ENCODE measurements at places on chromosomes 2 and 18.
A peak's percentile ranks its signal among the peaks of the same experiment; 100 is the strongest.

- DNase-seq: no peak
Measured at GRCh38 chr2:45741161-45741850, 89.8 kb downstream of the PRKCE start.

DNA sequence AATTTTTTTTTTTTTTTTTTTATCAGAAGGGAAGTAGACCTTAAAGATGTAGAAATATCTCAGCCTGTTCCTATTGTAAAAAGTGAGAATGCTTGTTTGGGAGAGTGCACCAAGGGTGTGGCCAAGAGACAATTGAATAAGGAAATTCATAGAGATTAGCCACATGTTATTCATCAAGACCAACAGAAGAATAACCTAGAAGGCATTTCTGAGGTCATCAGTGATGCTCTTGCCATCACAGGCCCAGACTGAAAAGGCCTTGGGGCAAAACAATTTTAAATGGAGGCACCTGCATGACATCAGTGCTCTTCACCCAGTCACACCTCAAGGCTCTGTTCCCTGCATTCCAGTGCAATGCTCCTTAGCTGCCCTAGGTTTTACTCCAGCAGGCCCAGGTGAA, 2043.3 kb upstream of the PIK3C3 start:
- DNase-seq: no peak

DNA sequence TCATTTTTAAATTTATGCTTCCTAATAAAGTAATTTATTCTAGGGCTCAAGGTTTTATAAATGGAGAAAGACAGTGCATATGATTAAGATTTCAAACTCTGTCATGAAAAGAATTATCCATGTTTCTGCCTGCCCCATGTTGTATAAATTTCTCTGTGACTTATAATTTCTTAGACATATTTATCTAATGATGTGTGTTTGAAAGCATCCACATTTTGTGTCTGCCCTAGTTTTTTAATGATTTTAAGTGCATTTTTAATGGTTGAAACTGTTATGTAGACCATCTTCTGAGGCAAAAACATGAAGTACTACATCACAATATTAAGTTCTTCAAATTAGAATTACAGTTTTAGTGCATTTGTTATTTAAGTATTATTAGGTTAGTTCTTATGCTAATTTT, 71.2 kb downstream of the PTPRM start:
- DNase-seq: no peak

- DNase-seq: no peak
Measured at GRCh38 chr18:44197832-44198611, 482.7 kb upstream of the SETBP1 start.

GRCh38 chr2:178508646-178509045, 28.4 kb downstream of the PLEKHA3 start:
- no peak for DNase-seq

DNA sequence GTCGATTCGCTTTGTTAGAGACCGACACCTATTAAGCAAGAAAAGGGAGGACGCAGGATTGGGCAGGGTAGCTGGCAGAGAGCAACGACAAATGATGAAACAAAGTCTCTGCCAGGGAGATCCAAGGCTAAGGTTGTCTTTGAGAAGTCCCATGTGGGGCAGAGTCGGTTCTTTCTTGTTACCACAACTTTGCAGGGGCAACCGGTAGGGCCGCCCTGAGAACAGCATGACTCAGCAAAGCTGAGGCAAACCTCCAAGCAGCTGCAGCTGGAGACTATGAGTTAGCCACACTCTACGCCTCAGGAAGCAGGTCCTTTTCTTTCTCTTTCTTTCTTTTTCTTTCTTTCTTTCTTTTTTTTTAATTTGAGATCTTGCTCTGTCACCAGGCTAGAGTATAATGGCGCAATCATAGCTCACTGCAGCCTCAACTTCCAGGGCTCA, 452.3 kb upstream of the ID2 start:
- no peak for DNase-seq

DNA sequence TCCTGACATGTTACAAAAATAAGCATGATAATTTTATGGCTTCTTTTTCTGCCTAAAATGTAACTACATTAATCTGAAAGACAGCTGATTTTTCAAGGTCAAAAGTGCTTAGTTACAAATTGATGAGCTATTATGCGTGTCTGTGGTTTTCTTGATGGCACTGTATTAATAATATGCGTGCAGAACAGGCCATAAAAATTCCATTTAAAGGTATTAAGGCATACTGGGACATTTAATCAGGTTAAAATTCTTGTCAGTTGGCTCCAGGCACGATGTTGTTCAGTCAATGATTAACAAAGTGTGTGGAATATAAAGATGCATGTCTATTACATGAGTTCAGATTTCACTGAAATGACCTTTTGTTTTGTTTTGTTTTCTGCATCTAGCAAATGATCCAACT, 420.1 kb upstream of the ZNF804A start:
- no peak for DNase-seq

DNA sequence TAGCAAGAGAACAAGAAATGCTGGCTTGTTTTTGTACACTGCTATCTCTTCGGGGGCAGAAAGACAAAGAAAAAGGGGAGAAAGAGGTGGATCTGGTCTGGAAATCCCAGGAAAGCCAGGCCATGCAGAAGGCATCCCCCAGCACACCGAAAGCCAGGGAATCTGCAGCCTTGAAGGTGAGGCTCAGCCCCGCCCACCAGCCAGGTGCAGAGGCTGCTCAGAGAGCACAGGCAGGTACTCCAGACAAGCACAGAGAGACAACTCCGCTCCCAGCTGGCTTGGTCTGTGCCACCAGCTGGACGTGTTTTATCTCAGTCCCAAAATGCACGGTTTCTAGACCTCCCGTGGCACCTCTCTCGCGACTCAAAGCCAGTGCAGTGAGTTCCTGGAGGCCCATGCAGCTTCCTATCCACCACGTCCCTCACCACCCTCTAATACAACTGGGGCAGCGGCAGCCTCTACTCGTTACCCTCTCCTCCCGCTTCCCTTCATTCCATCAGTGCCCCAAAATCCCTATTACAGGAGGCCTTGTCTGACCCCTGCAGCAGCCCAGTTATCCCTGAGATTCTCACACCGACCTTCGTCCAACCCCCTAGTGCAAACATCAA, 62.8 kb downstream of the HDAC4 start:
- DNase-seq: no peak

DNA sequence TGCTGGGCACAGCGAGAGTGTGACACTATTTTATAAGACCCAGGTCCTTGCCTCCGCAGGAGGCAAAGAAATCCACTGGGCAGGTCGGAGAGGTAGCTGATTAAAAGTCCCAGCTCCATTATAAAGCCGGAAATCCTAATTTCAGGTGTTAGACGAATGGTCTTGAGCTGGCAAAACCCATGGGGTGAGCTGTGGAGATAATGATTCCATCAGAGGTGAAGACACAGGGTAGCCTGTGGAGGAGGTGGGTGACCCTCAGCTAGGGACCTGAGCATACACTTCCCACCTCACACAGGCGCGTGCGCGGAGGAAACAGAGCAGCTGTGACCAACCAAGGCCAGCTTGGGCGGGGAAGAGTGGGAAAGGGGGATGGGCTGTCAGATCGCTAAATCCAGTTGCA, 201.7 kb upstream of the CXCR4 start:
- no peak for DNase-seq

DNA sequence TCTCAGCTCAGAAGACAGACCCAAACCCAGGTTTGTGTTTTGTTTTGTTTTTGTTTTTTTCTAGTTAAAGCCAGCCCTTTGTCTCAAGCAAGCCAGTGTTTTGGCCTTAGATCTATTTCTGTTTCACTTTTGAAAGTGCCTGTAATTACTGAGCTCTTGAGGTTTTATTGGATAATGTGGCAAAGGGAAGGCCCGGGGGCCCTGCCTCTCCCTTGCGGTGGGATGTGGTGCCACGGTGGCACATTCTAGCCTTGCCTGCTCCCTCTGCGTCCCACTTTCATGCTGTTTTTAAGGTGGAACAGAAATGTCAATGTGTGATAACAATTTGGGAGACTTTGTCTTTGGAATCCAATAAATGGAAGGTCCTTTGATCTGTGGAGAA, 2.5 kb downstream of the HPCAL1 start:
- DNase-seq: peak; percentile 23

DNA sequence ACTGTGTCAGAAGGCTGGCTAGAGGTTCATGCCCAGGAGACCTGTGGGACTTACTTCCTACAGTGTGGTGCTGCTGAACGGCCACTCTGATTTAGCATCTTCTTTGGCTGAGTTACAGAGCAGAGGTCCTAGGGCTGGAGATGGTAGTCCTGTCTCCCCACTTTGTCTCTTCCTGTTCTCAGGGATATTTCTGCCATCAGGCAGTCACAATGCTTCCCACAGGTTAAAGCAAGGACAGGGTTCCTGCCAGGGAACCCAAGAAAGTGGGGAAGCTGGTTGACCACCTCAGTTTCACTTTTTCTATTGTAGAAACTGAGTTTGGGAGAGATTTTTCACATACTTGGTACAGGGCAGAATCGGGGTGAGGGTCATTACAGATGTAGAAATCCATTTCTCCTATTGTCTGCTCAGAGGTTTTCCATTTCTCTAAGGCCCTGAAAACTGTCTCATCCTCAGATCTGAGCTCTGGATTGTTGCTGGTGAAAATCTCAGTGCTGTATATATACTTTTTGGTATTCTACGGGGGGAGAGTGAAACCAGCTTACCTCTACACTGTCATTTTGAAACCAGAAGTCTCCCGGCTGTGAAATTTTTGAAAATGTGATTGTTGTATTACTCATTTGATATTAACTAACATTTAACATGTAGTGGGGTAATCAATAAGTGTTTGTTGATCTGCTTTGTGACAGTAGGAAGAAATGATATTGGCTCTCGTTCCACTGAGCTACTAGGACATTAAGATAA, 37.0 kb upstream of the MEP1B start:
- no peak for DNase-seq

- no peak for DNase-seq
Measured at GRCh38 chr2:45763255-45763654, 111.8 kb downstream of the PRKCE start.

- DNase-seq: no peak
Measured at GRCh38 chr18:63237881-63238692, 81.5 kb downstream of the BCL2 start.

GRCh38 chr2:11863103-11863502, 116.7 kb downstream of the LPIN1 start:
- DNase-seq: no peak

GRCh38 chr2:67854798-67855197, 208.0 kb downstream of the C1D start:
- no peak for DNase-seq

DNA sequence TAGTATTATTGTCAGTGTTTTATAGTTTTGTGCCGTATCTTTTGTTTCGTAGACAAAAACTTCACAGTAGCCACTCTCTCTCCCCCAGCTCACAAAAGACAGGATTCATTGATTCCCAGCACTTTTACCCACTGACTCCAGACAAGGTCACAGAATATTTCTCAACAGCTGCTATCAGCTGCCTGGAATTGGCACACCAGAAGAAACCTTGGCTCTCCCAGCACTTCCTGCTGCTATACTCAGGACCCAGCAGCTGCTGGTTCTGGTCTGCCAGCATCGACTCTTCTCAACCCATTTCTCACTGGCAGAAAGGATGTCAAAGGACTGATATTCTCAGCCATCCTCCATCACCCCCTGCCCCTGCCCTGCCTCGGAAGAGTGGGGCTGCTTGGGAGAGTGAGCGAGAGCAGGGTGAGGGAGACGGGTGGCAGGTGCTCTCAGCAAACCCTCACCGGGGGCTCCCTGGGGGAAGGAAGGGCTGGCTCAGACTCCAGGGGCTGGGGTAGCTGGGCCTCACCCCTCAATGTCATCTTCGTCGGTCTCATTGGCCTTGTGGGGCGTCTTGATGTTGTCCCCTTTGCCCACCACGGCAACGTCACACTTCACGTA, 6.1 kb upstream of the OTOF start:
- no peak for DNase-seq

DNA sequence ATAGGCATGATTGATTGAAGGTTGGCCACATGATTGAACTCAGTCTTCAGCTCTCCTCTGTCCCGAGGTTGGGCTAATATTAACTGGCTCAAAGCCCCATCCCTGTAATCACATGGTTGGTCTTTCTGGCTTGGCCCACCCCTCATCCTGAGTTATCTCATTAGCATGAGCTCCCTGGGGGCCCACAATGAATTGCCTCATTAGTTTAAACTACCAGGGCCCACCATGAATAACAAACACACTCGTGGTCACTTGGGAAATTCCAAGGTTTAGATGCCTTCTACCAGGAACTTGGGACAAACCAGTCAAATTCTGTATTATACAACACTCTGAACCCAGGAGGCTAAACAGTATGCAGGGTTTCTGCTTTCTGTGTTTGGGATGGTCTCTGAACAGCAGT, 121.7 kb upstream of the B3GNT2 start:
- no peak for DNase-seq

- no peak for DNase-seq
Measured at GRCh38 chr2:228819701-228820100, 451.4 kb downstream of the PID1 start.

DNA sequence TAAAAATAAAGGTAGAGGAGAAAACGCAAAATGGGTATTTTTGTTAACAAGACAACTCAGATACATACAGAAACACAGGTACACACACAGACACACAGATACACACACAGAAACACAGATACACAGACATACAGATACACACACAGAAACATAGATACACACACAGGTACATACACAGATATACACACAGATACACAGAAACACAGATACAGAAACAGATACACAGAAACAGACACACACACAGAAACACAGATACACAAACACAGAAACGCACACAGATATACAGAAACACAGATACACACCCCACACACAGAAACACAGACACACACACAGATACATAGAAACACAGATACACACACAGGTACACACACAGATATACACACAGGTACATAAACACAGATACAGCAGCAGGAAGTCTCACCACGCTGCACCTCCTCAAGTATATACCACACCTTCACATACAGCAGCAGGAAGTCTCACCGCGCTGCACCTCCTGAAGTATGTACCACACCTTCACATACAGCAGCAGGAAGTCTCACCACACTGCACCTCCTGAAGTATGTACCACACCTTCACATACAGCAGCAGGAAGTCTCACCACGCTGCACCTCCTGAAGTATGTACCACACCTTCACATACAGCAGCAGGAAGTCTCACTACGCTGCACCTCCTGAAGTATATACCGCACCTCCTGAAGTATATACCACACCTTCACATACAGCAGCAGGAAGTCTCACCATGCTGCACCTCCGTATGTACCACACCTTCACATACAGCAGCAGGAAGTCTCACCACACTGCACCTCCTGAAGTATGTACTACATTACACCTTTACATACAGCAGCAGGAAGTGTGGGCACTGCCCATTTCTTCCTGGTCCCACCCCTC, 250.5 kb downstream of the HDAC4 start:
- no peak for DNase-seq

GRCh38 chr2:20111311-20112131, 60.1 kb upstream of the LAPTM4A start:
- no peak for DNase-seq

- no peak for DNase-seq
Measured at GRCh38 chr2:160952464-160953254, 207.6 kb upstream of the TANK start.

Measured in T-helper 2 cell (primary cell).